ENCODE measurements at places on chromosomes 5 and 9.

DNA sequence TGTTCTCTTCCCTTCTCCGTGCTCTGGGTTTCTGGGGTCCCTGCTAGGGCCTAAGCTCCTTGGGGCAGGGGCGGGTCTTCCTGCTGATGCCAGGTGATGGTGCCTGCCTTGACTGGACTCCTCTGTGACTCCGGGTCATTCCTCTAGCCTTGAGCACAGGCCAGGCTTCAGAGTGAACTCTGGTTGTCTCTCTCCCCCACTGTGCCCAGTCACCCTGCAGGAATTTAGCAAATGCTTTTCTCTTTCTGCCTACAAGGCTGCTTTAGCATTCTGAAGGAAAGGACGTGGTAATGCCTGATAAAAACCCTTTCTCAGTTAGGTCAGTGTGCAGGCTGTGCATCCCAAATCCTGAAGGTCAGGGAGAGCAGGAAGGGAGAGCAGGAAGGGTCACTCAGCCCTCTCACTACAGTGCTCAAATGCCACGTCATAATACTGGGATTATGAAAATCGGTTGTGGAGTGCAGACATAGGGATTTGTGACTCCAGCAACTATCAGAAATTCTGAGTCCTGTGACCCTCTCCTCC, 2.7 kb downstream of the CXCL14 start:
- DNase-seq: no peak

GRCh38 chr5:157184117-157184670, 3.6 kb downstream of the ITK start:
- DNase-seq: no peak

GRCh38 chr5:77560677-77561263, 68.7 kb upstream of the WDR41 start:
- peak; percentile 40 for DNase-seq

DNA sequence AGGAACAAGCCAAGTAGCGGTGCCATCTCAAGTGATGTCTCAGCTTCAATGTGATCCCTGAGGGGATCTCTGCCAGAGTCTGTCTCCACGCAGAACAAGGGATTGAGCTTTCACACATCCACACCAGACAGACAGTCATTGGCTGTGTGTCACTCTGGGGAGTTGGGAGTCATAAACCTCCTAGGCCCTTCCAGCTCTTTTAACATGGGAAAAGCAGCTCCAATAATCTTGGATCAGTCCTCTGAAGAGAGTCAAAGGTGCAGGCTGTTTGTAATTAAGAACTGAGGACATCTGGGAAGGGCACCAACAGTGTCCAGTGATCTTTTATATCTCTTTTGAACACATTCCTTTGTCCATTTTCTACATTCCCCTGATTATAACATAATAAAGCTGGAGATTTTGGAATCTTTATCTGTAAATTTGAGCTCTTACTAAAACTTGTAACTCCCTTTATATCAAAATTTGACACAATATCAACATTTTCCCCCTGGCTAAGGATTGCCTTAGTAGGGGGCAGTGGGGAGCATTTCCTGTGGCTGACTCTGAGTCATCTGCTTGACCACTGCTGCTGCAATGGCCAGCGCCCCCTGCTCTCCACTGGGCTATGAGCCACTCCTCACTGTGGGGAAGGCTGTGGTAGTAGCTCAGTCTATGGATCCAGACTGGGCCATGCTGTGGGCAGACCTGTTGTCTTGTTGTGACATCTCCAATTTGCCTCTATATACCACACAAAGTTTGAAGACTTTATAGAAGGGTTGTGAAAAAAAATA, 284.4 kb downstream of the OSTF1 start:
- DNase-seq: no peak

DNA sequence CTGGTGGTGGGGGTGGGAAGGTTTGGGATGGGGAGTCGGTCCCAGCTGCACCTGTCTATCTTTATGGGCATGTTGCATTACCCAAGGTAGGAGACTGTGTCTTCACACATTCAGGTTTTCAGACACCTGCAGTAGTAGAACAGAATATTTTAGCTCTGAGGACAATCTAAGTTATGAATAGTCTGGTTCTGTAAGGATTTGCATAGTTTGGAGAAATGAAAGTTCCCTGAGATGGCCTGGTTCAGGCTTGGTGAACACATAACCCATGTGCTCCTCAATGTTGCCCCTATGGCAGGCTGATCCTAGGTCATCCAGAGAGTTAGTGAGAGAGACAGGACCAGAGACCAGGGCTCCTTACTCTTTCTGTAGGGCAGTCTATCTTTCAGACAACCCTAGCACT, 20.7 kb downstream of the TNFSF8 start:
- no peak for DNase-seq

GRCh38 chr9:113155911-113156588, 5.2 kb downstream of the SLC31A2 start:
- DNase-seq: no peak

- DNase-seq: no peak
Observed at GRCh38 chr5:8396246-8396645, 527.3 kb downstream of the MTRR start.

DNA sequence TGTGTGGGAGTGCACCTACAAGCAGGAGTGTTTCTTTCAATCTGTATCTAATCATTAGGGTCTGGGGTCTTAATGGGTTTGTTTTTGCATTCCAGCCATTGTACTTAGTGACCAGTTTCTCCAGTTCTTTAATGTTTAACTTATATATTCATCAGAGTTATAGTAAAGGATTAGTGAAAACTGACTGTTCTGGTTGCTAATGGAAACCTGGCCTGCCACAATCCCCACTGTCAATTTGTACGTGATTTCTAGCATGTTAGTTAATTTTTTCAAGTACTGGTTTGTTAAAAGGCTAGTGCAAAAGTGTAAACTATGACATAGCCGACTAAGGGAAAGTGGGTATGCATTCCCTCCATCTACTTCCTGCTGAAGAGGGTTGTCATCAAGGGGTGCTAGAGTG, 276.1 kb downstream of the HTR1A start:
- DNase-seq: no peak

- DNase-seq: no peak
Observed at GRCh38 chr5:136907371-136907770, 542.0 kb upstream of the TRPC7 start.

GRCh38 chr9:112535301-112535700, 48.7 kb downstream of the KIAA1958 start:
- DNase-seq: peak; percentile 46
